ENCODE measurements at places on chromosomes 12 and 14.

- DNase-seq = no peak
Measured at GRCh38 chr14:22418631-22419030, 170.4 kb downstream of the DAD1 start.

GRCh38 chr14:89013098-89013504 lies 188.7 kb downstream of the TTC8 start:
- peak; percentile 56 for DNase-seq

DNA sequence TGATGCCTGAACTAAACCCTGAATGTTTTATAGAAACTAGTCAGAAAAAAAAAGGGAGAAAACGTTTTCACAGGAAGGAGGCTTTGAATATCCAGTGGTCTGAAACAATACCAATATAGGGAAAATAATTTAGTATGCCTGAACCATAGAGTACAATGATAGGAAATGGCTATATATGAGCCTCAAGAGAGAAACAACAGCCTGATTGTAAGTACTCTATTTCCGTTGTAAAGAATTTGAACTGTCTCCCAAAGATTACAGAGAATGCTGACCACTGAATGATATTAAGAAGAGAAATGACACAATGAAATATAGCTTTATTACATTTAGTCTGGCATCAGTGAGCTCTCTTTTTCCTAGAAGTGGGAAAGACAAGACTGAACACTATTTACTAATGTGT lies 5.5 kb upstream of the GABARAPL1 start:
- no peak for DNase-seq

- no peak for DNase-seq
Measured at GRCh38 chr14:75280291-75280830, 1.7 kb downstream of the FOS start.

DNA sequence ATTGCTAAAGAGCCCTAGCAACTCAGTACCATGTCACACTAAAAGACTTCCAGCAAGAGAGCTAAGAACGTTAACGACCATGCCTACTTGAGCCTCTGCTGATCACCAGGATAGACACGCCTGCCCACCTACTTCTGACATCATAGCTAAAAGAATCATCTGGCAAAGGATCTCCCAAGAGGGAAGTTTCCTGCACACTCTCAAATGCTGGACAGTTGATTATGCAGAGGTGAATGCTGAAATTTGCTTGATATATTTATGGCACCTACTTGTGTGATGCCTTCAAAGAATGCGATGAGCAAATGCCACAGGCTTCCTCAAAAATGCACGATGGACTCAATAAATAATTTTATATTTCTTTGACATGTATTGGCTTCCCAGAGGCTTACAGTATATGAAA lies 113.6 kb downstream of the GALC start:
- no peak for DNase-seq

GRCh38 chr14:55964821-55965220 lies 153.4 kb upstream of the PELI2 start:
- DNase-seq = no peak

GRCh38 chr14:55546212-55546874 lies 33.7 kb upstream of the KTN1 start:
- no peak for DNase-seq

GRCh38 chr14:42141328-42141727 lies 534.7 kb downstream of the LRFN5 start:
- DNase-seq = no peak

- DNase-seq = no peak
Measured at GRCh38 chr14:49992901-49993339, 100.0 kb downstream of the ARF6 start.
